ENCODE measurements at places on chromosomes 2 and 18. TPM values are rescaled to one million over a fixed set of nuclear protein-coding genes. Genes with fewer than 3 reads are reported as not detected.

GRCh38 chr2:82781176-82781915, 1677.7 kb downstream of the SUCLG1 start:
- no peak for DNase-seq

GRCh38 chr2:131154647-131155046, 49.5 kb downstream of the PLEKHB2 start:
- DNase-seq = peak; percentile 51

DNA sequence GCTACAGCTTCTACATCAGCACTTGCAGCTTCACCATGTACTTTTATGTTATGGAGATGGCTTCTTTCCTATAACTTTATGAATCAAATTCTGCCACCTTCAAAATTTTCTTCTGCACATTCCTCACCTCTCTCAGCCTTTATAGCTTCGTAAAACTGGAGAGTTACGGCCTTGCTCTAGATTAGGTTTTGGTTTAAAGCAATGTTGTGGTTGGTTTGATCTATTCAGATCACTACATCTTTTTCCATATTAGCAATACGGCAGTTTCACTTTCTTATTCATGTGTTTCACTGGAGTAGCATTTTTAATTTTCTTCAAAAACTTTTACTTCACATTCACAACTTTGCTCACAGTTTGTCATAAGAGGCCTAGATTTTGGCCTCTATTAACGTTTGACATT, 242.9 kb upstream of the GYPC start:
- no peak for DNase-seq

- DNase-seq = no peak
Observed at GRCh38 chr2:200438251-200438650, 71.6 kb downstream of the KCTD18 start.

- peak; percentile 48 for DNase-seq
Observed at GRCh38 chr2:96501471-96501874, 3.7 kb downstream of the NEURL3 start.

DNA sequence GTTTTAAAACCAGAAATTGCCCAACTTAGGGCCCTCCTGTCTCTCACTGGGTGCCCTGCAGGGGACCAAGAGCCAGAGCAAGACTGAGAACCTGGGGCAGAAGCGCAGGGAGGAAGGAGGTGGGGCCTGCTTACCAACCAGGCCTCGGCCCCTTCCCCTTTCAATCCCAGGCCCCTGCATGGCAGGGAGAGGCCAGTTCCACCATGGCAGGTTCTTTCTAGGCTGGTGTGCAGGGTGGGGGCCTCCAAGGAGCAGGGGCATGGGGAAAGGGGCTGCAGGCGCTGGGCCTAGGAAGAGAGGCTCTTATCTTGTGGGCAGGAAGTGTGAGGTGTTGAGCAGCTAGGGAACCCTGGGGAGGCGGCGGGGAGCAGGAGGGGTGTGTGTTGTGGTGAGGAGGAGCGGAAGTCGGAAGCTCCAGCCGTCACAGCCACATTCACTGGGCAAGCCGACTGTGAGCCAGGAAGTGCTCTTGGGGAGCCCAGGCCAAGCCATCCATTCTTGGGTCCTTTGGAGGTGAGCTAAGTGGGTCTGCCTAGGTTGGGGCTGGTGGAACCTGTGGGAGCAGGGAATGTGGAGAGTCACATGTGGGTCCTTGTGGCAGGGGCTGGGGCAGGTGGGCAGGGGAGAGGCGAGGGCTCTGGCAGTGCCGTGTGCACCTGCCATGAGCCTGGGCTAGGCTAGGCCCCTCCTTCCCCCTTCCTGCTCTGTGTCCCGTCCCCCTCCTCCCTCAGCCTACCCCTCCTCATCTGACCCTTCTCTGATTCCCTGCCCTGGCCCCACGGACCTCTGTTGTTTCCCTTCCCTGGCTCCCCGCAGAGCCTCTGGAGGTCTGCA, at the start of gene PSD4:
Gene PSD4 (plus strand): TSS at position 430 of the 834 bp plus-strand sequence. CDS start 8,486 bp downstream, outside the sequence.
- peak; percentile 53 for DNase-seq

- DNase-seq = no peak
Observed at GRCh38 chr2:19810637-19811036, 91.1 kb downstream of the TTC32 start.

- DNase-seq = no peak
Observed at GRCh38 chr2:207167099-207167923, 1.6 kb upstream of the KLF7 start.

- peak; percentile 97 for DNase-seq
Observed at GRCh38 chr2:241877989-241878970, 8.8 kb downstream of the RTP5 start.

DNA sequence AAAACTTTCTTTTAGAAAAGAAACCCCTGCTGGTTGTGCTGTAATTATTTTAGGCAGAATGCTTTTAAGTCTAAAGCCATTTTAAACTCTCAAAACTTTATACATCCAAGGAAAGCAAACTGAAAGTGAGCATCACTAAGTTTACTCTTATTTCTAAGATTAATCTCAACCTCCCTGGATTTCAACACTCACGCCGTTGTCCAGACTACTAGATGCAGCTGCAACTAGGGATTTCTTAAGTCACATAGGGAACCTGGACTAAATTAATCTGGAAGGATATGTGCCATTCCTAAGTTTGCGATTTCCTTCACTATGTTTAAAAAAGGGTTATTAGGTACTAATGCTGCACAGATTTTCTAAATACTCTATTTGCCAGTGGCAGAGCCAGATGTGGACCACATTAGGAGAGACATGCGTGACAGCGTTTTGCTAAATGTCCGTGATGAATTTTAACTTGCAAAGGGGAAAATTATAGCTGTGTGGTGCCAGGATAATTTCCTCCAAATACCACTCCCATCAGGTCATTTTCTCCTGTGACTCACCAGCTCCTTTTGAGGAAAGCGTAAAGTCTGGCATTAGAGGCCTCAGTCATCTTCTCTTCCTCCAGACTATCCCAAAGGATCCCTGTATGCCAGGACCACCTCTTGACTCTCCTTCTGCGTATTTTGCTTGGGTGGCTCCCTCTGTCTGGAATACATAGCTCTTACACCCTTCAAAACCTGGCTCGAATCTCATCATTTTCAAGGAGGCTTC, 143.7 kb downstream of the ATL2 start:
- DNase-seq = peak; percentile 28

DNA sequence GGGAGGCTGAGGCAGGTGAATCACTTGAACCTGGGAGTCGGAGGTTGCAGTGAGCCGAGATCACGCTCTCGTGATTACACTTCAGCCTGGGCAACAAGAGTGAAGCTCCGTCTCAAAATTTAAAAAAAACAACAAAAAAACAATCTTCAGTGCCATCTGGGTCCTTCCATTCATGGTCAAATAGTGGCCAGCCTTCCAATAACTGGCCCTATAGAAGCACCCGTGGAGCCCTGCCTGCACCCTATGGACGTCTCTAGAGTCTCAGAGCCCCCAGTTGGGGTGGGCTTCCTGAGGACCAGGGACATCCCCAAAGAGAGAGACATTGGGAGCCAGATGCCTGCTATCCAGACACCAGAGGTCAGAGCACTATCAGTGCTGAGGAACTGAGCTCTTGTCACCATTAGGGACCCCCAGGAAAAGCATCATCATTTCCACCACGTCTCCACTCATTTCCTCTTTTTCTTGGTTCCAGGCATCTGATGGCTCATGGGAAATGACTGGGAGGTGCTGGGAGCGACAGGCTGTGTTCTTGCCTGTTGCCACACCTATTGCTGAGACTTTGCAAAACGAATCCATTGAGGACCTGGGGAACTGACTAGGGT, 9.4 kb downstream of the NEU2 start:
- no peak for DNase-seq

DNA sequence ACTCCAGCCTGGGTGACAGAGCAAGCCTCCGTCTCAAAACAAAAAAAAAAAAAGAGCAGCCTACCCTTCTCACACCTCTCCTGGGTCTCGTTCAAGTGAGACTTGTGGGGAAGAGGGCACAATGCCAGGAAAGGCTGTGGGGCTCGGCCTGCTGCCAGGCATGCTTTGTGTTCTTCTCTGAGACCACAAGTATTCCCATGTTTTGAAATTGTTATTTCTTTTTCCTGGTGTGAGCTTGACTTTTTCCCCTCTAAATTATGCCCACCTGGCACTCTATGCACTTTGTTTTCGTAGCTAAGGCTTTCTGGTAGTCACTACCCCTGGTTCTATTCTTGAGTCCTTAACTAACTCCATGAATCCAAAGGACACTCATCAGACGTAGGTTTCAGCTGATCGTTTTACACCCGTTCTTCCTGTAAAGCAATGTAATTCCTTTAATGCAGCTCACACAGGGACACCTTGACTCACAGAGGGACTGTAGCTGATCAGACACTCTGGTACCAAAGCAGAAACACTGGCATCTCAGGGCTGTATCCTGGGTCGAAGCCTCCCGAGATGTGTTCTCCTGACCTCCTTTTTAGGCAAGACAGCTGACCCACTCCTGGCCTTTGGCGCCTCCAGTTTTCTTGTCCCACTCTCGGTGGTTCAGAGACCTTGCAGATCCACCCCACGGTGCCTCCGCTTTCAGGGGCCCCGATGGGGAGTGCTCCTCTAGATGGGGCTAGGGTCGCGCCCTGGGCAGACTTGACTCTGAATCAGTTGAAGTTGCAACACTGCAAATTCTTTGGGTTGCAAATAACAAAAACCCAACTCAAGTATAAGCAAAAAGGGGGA, 193.3 kb upstream of the AGAP1 start:
- DNase-seq = no peak

Gene BIRC6
- 44.5 TPM for total RNA-seq

Gene CCBE1
- 1.3 TPM for total RNA-seq

Gene PIEZO2
- 6.5 TPM for total RNA-seq

Gene IL1B
- not detected for total RNA-seq
